ENCODE measurements at places on chromosomes 12 and 14. TPM values are rescaled to one million over a fixed set of nuclear protein-coding genes. Genes with fewer than 3 reads are reported as not detected.

The PIGH gene
- 17.3 TPM for total RNA-seq

The SYNE2 gene
- total RNA-seq: 13.5 TPM

The LIN7A gene
- 0.57 TPM for total RNA-seq

The GOLT1B gene
- total RNA-seq: 106 TPM

The TAS2R42 gene
- not detected for total RNA-seq

The DPPA3 gene
- not detected for total RNA-seq

The OR10P1 gene
- not detected for total RNA-seq

The ADAM21 gene
- total RNA-seq: 0.29 TPM

The FOXG1 gene
- under 0.01 TPM for total RNA-seq

The PLEKHH1 gene
- total RNA-seq: 1.3 TPM

The TAS2R30 gene
- total RNA-seq: 9.2 TPM

The OR4K2 gene
- not detected for total RNA-seq

The CCDC177 gene
- total RNA-seq: not detected

The MIP gene
- not detected for total RNA-seq

The SLC17A8 gene
- total RNA-seq: not detected

The DDX23 gene
- total RNA-seq: 64.1 TPM

The WIF1 gene
- total RNA-seq: not detected

The PPP4R4 gene
- total RNA-seq: 0.43 TPM

The TOMM20L gene
- total RNA-seq: not detected

The RAPGEF3 gene
- total RNA-seq: 2.0 TPM
